CD8-positive, alpha-beta memory T cell (primary cell): ENCODE measurements at places on chromosomes 7 and 10.

DNA sequence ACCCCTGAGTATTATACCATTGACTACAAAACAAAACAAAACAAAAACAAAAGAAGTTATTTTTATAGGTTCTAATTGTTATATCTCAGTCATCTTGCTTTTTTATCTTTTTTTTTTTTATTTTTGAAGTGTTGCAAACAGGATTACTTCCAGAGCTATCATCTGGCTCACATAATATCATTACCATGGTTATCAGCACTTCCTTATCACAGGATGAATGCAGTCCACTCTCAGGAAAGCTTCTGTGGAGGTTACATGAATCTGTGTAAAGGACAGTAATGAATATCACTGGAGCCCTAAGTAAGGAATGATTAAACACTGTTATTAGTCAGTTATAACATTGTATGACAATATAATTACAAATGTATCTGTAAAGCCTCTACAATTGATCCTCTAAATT lies 451.5 kb downstream of the PLXDC2 start:
- DNase-seq: no peak

GRCh38 chr7:584122-584465 lies 64.4 kb upstream of the PDGFA start:
- DNase-seq: peak; percentile 85

DNA sequence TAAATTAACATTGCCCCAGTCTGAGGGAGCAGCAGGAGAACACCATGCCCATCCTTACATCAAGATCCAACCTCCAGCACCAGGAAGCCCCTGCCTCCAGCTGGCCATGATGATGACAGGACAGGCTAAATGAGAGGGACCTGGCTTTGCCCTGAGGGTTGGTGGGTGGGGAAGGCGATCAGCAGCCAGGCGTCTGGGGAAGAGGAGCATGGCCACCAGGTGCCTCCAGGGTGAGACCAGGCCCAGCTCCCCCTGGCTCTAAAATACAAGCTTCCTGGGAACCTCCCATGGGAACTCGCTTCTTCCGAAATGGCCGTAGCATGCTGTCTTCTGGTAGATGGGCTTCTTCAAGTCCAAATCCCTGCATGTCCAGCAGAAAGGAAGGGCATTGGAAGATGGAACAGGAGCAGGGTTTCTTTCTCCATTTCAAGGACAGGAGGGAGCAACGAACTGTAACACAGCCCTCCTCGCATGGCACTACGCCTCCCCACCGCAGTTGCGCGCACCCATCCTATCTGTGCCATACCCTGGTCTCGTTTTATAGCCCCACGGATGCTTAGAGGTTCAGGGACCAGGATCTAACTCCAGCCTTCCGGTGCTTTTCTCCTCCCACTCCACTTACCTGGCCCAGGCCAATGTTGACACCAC lies 15.8 kb downstream of the MAT1A start:
- DNase-seq: no peak

DNA sequence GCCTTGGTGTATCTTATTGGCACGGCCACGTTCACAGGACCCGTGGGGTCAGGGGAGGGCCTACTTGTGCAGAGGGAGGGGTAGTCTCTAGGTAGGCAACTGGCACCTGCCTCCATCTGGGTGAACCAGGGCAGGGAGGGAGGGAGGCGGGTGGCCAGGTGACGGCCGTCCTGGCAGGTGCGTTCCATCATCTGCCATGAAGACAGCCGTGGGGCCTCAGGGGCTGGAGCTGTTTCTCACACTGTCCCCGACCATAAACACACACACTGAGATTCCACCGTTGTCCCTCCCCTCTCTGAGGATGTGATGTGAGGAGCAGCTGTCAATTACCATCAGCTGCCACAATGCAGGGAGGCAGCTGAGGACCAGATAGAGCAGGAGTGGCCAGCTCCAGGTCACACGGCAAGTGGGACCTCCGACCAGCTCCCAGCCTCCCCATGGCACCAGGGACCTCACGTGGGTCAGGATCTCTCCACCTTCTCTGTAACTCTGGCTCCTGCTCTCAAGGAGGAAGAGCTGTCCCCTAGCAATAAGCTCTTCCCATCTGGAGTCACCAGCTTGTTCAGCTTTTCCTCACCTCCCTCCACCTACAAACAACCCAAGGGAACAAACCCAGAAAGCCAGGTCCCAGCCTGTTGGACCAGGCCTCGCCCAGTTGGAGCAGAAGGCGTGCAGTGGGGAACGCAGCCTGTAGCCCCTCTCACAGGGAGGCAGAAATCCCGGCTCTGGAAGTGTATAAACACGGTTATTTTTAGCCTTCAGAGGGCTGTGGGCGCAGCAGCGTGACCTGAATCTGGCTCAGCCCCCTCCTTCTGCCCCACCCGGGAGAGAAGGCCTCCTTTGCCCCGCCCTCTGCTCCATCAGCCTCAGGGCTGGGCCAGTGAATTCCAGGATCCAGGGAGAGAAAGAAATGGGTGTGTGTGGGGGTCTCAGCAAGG lies 33.1 kb downstream of the ZMIZ1 start:
- DNase-seq: no peak

DNA sequence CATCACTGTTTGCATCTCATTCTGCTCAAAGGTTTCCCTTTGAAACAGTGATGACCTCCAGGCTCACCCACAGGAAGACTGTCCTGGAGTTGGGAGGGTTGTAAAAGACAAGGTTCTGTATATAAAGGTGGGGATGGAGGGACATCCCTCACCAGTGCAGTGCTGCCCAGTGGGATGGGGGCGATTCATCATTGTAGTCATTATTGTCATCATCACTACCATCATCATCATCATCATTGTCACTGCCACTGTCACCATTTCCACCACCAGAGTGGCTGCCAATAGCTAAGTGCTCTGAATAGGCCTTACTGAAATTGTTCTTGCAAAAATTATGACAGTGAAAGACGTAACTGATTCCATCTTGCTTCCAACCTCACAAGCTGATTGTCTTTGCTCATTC lies 24.7 kb downstream of the MRPS24 start:
- DNase-seq: no peak

DNA sequence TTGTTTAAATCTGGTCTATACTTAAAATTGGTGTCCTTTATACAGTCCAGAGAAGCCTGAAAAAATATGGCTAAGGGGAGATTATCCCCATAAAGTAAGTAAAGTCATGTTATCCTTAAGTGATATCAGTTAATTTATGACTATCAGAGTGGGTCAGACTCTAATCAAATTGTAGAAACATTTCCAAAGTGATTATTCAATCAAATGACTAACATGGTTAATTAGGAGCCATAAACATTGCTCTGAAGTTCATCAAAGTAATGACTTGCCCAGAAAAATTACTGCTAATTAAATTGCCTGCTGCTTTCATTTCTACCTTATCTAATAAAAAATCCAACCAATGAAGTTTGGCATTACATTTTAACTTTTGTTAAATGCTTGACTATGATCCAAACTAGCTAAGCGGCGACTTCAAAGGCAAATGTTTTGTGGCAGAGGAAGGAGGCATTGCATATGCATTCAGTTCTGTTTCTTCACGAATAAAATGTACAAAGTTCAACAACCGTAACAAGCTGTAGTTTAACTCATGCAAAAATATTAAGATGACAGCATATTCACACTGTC lies 76.7 kb downstream of the ETV1 start:
- no peak for DNase-seq

- no peak for DNase-seq
These were observed 830 bp downstream of the IMPDH1 start for GRCh38 chr7:128408709-128409595.

- no peak for DNase-seq
These were observed 285.1 kb downstream of the ZEB1 start for GRCh38 chr10:31604096-31604495.

GRCh38 chr7:143884969-143885559 lies 16.9 kb downstream of the TCAF1 start:
- DNase-seq: no peak
